CD14-positive monocyte (primary cell): ENCODE measurements at places on chromosomes 11 and 22.

DNA sequence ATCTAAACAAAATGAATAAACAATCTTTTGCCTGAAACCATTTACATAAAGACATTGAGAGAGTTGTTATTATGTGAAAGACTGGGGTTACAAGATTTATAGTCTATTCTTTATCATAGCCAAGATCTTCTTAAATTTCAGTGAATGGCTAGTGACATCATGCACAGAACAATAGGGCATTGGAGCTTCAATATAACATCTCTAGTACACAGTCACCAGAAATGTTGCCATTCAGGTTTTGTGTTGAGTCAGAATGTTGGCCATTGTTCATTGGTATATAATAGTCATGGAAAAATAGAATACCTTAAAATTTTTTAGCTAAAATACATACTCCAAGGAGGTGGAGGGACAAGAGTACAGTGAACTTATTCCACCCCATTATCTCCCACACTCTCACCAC is 44.3 kb downstream of the SLC5A12 start:
- DNase-seq = no peak

GRCh38 chr11:13357232-13357631 is 79.6 kb downstream of the BMAL1 start:
- DNase-seq = no peak

DNA sequence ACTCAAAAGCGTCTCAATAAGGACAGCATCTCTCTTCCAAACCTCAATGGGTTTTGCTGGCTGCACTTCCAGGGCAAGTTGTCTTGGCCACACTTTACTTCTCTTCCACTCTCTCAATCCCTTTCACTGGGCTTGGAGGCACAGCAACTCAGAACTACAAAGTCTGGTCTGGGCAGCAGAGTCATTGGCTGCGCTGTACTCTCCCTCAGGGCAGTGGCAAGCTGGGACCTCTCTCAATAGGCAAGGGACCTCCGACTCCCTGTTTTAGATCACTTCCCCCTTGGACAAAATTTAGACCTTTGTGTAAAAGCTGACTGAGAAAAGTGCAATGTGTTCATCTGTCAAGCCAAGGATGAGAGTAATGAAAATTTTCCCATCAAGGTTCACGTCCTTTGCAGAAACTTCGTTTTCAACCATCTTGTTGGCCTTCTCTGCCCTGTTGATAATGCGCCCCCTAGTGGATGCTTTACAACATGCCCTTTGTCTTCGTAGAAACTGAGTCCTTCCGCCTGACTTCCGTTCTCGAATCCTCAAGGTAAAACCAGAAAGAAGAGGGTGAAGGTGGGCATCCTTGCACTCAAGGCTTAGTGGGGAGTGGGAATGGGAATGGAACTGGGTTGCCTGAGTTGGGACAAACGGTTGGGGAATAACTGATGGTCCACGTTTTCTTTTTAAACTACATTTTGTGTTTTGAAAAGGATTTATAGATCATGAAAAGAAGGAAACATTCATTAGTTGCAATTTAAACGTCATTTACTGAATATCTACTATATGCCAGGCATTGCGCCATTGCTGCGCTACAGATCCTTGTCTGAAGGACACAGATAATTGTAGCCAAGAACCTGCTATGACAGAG is 99.1 kb downstream of the CD44 start:
- peak; percentile 47 for DNase-seq

- no peak for DNase-seq
Measured at GRCh38 chr11:63558459-63559157, 4.6 kb downstream of the PLAAT2 start.

GRCh38 chr22:45777852-45778375 is 106.3 kb downstream of the ATXN10 start:
- DNase-seq = no peak

GRCh38 chr11:115501893-115502589 is 2.2 kb downstream of the CADM1 start:
- DNase-seq = no peak

GRCh38 chr11:38884145-38884865 is 2286.3 kb upstream of the RAG2 start:
- DNase-seq = no peak

DNA sequence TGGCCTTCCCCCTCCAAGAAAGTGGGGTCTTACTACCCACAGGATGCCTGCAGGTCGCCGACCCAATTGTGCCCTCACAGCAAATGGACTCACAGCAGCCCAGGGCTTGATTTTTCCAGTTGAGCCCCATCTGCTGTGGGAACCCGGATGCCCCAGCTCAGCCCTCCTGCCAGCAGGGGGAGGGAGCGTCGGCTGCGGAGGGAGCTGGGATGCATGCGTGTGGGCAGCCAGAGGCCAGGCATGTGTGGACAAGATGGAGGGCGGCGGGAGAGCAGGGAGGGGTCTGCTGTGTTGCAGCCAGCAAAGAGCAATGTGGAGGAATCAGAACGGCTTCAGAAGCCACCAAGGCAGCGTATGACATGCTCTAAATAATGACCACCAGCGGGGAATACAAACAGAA is 41.0 kb upstream of the EIF3D start:
- DNase-seq = no peak

DNA sequence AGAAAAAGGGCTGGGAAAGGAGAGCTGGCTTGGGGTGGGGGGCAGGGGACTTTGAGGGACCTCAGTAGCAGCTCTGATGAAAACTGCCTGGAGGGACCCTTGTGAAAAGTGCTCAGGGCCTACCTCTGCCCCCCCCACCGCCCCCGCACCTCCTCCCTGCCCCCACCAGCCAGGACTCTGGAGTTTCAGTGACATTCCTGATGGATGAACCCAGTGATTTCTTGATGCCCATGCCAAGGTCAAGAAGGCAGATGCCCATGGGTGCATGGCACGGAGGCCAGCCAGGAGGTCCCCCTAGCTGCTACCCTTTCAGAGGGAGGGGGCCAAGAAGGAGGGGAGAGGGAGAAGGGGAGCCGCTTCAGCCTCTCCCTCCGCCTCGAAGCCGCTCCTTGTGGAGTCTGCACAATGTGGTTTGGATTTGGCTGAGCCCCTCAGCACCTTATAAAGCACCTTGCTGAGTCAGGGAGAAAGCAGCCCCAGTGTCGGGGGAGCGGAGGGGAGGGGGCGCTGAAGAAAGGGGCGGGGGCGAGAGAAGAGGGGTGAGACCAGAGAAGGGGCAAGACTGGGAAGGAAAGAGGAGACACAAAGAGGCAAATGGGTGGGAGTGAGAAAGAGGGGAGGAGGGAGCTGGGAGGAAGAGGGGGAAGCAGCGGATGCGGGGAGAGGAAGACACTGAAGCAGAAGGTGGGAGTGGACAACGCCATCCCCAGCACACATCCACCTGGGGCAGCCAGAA is 2.1 kb upstream of the CLCF1 start:
- no peak for DNase-seq

DNA sequence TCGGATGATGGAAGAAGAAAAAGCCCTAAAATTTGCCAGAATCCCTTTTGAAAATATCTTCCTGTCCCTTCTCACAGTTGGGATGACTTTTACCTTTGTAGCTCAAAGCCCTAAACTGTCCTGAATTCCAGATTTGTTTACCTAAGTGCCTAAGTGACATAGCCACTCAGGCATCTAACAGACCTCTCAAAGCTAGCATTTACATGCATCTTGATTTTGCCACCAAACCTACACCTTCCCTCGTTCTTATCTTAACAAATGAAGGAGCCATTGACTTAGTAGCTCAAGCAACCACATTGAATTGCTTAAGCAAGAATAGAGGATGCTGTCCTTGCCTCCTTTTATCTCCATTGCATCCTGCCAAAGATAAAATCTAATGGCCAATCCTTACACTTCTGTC is 198.4 kb upstream of the NTM start:
- DNase-seq = no peak

GRCh38 chr22:39497429-39497828 is 4.7 kb upstream of the MIEF1 start:
- no peak for DNase-seq

DNA sequence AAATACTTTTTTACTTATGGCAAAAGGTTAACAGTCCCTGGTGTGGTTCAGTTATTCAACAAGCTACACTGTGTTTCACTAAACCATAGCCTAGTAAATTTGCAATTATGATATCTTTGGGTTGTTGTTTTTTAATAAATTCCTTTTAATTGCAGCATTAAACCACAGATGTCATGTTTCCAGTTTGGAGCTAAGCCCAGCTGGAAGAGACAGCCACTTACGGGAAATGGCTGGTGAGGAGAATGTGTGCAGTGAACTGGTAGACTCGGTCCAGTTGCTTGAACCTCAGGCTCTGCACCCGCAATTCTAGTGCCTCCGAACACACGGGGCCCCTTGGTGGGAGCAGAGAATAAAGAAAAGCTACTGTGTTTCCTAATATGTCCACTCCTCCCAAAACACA is 70.8 kb downstream of the WNT11 start:
- no peak for DNase-seq

DNA sequence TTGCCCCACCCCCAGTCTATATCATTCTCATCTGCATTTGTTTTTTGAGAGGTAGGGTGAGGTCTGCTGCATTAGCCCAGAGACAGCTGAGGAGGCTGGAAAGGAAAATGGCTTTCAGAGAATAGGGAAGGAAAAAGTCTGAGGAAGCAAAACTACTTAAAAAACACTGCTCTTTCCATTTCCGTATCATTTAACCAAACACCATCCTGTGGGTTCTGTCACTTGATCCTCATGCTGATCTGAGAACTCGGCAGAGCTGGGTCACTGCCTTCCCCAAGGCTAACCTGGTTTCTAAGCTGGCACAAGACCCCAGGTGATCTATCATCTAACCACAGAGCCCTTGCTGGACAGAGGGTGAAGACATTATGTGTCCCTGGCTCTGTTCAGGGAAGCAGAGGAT is 1.2 kb downstream of the FOLR2 start:
- DNase-seq = peak; percentile 27

- peak; percentile 6 for DNase-seq
Measured at GRCh38 chr22:26429458-26430286, 612 bp downstream of the ASPHD2 start.

GRCh38 chr11:1307163-1307870 is 2.1 kb downstream of the TOLLIP start:
- DNase-seq = peak; percentile 87

GRCh38 chr22:23110922-23111527 is 30.8 kb downstream of the RSPH14 start:
- DNase-seq = no peak

- DNase-seq = no peak
Measured at GRCh38 chr11:384511-384910, 9.5 kb upstream of the PKP3 start.

- DNase-seq = no peak
Measured at GRCh38 chr11:113677685-113678084, 28.4 kb downstream of the TMPRSS5 start.

DNA sequence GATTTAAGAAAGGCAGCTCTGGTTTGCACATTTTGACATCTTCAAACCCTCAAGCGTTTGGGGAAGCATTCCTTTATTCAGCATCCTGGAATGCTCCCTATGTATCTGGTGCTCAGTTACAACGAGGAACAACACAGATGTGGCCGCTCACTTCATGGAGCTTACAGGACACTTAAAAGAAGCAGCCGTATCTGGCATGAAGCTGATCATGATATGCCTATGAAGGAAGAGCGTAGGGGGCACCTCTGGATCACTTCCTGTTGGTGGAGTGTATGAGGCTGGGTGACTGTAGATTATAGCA is 72.3 kb upstream of the TP53I11 start:
- DNase-seq = no peak
